CD4-positive, CD25-positive, alpha-beta regulatory T cell (primary cell): ENCODE measurements at places on chromosomes 5 and 9. TPM values are rescaled to one million over a fixed set of nuclear protein-coding genes. Genes with fewer than 3 reads are reported as not detected.

CDX1 gene
- not detected for total RNA-seq

FAXDC2 gene
- total RNA-seq = 4.0 TPM

SLC2A6 gene
- 1.8 TPM for total RNA-seq

ANKRD34B gene
- total RNA-seq = not detected

GARIN3 gene
- total RNA-seq = not detected

SLC6A7 gene
- total RNA-seq = not detected

TMOD1 gene
- 3.7 TPM for total RNA-seq

FBP2 gene
- total RNA-seq = not detected

NR2F1 gene
- total RNA-seq = not detected

SLC4A9 gene
- total RNA-seq = not detected

MYORG gene
- total RNA-seq = 0.64 TPM

TEK gene
- total RNA-seq = not detected

ISL1 gene
- not detected for total RNA-seq

EFNA5 gene
- not detected for total RNA-seq

PTGS1 gene
- total RNA-seq = 9.2 TPM

GADD45G gene
- 15.7 TPM for total RNA-seq

C9orf78 gene
- 91.6 TPM for total RNA-seq
